ENCODE measurements at places on chromosomes 6 and 20.

DNA sequence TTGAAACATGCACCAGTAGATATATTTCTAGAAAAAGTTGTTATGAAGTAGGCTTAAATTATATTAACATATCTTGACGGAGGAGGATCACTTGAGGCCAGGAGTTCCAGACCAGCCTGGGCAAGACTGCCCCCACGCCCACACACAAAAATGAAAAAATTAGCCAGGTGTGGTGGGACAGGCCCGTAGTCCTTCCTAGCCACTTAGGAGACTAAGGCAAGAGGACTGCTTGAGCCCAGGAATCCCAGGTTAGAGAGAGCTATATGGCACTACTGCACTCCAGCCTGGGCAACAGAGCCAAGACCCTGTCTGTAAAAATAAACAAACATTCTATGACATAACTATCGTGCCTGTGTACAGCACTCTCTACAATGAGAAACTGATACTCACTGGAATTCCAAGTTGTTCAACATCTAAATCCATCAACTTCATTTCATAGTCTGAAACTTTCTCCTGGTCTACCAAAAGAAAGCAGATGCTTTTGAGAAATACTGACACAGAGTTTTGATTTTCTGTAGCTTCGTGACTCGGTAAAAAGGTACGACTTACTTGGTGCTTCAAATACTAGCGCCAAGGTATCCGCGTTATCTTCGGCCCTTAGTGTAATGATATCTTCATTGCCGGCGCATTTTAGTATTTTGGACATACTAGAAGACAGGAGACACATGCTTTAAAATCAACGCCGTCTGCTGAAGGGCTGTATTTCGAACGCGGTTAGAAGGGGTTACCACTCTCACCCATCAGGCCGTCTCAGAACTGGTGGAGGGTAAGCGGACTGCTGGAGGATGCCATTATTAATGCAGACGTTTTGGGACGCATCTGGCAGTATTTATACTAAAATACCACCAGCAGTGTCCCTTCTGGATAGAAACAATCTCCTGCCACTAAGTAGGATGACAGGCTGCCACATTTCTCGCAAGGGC, 1.3 kb downstream of the PCNA start:
- DNase-seq: no peak
- peaks cover 45% of the 10 kb centered on the region for H3K36me3 ChIP-seq
- H3K4me1 ChIP-seq: no peaks in the 10 kb centered on the region
- H3K4me3 ChIP-seq: peak overlapping the region; percentile 100
- H3K27me3 ChIP-seq: no peaks in the 10 kb centered on the region

DNA sequence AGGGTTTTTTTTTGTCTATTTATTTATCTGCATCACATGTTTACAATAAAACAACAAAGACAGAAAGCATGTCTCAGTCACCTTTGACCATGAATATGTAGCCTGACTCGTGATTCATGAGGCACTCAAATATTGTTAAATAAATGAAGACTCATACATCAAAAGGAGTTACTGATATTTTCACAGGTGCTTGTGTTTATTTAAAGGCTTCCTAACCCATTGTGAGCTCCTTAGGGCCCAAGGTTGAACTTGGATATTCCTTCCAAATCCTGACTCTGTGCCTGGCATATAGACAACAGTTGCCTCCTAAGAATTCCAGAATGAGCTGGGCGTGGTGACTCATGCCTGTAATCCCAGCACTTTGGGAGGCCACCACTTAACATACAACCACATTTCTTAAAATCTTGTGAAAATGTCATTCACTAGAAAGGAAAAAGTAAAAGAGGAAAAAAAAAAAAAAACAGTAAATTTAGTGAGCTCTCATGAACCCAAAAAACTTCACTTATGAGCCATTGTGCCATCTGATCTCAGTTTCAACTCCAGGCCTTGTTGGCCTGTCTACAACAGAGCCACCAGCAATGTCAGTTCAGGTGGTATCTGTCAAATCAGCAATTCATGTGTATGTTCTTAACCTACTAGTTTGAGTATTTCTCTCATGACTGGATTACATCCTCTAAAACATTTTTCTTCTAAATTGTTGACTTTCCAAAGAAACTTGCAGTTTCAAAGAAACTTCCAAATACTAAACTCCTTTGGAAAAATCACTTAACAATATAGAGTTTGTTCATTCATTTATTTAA, 162.7 kb upstream of the MARCKS start:
- H3K27me3 ChIP-seq: no peaks in the 10 kb centered on the region
- H3K4me3 ChIP-seq: no peak overlapping the region
- no peaks in the 10 kb centered on the region for H3K4me1 ChIP-seq
- no peak for DNase-seq
- H3K27ac ChIP-seq: no peak overlapping the region

GRCh38 chr6:33984466-33985312, 161.2 kb downstream of the GRM4 start:
- H3K27ac ChIP-seq: no peak overlapping the region
- no peak overlapping the region for H3K4me3 ChIP-seq
- no peaks in the 10 kb centered on the region for H3K36me3 ChIP-seq
- peaks cover 18% of the 10 kb centered on the region for H3K4me1 ChIP-seq
- peak; percentile 44 for DNase-seq

DNA sequence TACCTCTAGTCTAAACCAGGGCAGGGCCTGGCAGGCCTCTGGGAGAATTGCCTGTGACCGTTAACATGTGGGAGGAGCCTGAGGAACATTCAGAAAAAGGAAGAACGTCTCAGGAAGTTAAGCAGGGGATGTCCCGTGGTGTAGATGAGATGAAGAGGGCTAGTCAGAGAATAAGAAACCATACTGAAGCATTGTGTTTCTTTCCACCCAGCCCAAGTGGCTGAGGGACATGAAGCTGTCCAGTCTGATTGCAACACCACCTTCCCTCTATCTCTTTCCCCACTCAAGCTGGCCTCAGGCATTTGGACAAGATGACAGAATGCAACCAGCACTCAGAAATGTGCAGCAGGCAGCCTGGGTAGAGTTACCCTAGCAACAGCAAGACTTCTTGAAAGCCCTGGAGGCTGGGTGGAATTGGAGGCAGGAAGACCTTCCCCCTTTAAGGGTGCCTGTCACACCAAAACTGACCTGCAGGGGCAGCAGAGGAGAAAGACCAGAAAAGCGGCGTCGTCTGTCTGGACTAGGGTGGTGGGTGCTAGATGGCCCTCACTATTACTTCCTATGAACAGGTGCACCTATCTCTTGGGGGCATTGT, 186.1 kb downstream of the UNC5CL start:
- no peaks in the 10 kb centered on the region for H3K4me1 ChIP-seq
- H3K36me3 ChIP-seq: no peaks in the 10 kb centered on the region
- DNase-seq: peak; percentile 85
- H3K27ac ChIP-seq: no peak overlapping the region
- H3K27me3 ChIP-seq: no peaks in the 10 kb centered on the region
- H3K4me3 ChIP-seq: no peak overlapping the region

DNA sequence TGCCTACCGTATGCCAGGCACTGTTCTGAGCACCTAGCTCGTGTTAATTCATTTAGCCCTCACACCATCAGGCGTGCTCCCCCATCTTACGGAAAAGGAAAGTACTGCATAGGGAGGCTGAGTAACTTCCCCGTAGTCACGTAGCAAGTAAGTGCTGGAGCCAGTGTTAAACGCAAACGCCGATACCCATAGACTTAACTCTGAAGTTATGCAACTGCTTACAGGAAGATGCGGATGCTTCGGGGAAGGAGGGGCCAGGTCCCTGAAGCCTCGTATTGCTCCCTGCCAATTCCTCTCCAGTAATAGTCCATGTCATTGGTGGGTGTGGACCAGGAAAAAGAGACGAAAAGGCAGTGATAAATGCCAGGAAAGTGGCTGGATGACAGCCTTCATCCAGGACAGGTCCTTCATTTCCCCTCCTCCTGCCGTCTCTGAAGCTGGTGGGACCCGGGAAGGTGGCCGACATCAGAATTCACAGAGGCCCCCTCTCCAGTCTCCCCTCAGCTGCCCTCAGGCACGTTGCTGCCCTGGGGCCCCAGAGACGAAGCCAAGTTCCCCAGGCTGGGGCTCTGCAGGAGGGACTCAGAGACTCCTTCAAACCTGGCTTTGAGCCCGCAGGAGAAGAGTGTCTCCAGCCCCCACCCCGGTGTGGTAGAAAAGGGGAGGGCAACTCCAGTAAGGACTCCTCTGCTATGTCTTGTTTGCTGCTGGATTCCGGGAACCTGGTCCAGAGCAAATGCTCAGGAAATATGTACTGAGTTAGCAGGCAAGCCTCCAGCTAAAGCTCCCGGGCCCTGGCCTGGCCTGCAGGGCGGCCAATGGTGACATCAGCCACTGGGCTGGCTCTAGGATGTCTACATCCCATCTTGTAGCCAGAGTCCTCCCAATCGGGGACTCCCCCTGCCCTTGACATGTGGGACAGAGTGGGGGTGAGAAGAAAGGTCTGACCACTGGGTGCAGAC, 37.8 kb downstream of the RAB44 start:
- H3K36me3 ChIP-seq: no peaks in the 10 kb centered on the region
- H3K4me1 ChIP-seq: no peaks in the 10 kb centered on the region
- H3K4me3 ChIP-seq: no peak overlapping the region
- no peak for DNase-seq
- no peak overlapping the region for H3K27ac ChIP-seq

DNA sequence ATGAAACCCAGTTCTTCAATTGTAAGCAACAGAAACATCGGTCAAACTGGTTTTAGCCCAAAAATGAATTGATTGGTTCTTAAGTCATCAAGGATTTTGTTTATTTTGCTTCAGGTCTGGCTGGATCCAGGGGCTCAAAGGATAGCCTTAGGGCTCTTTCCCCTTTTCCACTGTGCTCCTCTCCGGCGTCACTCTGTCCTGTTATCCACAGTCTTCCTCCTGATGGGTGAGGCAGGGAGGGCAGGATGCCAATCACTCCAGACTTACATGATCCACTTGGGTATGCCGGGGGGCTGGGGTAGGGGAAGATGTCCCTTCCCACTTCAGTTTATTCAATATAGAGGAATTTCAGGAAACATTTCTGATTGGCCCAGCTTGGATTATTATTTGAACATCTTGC, 40.0 kb downstream of the PLAGL2 start:
- H3K27me3 ChIP-seq: no peaks in the 10 kb centered on the region
- no peaks in the 10 kb centered on the region for H3K4me1 ChIP-seq
- DNase-seq: no peak
- no peak overlapping the region for H3K27ac ChIP-seq
- no peak overlapping the region for H3K4me3 ChIP-seq

DNA sequence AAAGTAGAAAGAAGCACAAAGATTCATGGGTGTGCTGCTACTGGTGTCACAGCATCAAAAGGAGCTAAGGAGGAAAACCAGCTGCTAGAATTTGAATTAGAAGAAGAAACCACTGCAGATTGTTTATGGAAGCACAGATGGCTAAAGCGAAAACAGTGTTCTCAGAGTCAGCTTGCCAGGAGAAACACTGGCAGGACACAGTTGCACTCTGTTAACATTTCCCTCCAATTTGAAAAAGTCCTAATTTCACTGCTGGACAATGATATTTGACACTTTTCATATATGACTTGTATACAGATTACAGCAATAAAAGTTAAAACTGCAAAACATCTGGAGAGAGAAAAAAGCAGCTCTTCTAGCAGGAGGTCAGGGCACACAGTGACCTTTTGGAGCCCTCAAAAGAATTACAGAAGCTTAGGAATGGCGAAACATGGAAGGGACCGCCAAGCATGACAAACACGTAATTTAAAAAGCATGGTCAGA, 314.5 kb downstream of the COL12A1 start:
- no peak overlapping the region for H3K4me3 ChIP-seq
- DNase-seq: no peak
- no peaks in the 10 kb centered on the region for H3K27me3 ChIP-seq
- no peak overlapping the region for H3K27ac ChIP-seq
- H3K4me1 ChIP-seq: no peaks in the 10 kb centered on the region

DNA sequence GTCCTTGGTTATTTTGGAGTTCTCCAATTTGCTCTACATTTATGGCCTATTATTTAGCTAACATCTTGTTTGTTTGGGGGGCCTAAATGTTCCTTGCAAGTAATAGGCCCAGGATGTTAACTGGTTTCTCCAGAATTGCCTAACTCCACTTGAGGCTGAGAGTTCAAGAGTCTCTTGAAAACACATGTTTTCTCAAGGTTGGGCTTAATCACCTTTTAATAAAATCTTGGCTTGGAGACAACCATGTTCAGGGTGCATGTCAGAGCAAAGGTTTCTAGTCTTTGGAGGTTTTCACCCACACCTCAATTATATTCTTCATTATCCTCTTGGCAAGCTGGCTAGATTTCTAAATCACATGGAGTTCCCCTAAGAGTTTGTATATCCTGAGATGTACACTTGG, 54.2 kb downstream of the KLHL31 start:
- no peak for DNase-seq
- H3K27me3 ChIP-seq: no peaks in the 10 kb centered on the region
- no peak overlapping the region for H3K27ac ChIP-seq
- H3K36me3 ChIP-seq: no peaks in the 10 kb centered on the region
- H3K4me1 ChIP-seq: no peaks in the 10 kb centered on the region

DNA sequence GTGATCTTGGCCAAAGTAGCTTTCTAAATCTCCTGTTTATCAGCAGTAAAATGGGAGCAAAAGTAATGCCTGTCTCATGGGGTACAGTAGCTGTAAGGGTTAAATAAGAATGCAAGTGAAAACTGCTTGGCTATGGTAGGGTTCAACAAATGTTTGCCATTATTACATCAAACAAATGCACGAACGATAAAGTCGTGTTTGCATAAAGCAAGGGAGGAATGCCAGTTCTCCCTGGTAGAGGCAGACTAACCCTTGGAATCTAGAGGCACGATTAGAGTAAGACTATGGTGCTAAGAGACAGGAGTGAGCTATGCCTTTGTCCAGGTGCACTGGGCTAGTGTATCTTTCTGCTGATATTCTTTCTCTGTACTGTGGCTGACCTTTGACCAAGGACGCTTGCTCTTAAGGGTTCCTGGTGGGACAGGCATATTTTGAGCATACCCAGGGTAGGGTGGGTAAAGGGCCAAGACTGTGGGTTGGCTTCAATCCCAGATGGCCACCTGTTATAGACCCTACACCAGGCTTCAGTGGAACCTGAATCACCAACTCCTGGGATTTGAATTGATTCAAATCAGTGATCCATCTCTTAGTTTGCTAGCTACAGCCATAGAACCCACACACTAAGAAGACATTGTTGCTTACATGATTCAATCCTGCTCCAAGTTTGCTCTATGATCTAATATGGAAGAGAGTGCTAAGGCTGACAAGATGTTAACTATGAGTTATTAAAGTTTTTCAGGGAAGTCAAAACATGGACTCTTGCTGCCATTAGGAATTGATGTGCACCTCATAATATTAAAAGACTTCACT, 139.9 kb downstream of the CCDC170 start:
- DNase-seq: no peak
- H3K27me3 ChIP-seq: no peaks in the 10 kb centered on the region
- H3K27ac ChIP-seq: no peak overlapping the region
- no peaks in the 10 kb centered on the region for H3K4me1 ChIP-seq

DNA sequence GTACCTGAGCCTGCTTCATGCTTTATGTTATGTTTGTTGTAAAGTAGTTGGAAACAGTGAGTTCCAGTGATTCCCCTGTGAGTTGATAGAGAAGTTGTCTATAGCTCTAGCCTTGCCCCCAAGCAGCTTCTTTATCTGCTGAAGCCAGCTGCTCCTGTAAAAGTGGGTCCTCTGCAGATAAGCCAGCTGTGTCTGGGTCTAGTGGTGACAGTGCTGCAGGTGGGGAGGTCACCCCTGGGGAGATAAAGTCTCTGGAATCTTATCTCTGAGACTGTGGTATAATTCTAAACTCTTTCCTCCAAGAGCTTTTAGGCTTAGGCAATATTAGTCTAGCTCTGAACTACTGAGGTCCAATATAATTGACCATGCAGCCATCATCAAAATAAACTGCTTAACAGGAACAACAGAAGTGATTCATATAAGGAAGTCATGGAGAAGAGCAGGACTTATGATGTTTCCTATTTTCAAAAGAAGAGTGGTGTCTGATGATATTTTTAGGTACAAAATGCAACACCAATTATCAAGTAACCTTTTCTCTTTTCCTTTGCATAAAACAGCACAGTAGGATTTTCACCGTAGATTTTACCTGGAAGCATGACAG, 44.2 kb upstream of the TMEM217 start:
- no peak overlapping the region for H3K4me3 ChIP-seq
- peaks cover 52% of the 10 kb centered on the region for H3K36me3 ChIP-seq
- H3K27me3 ChIP-seq: no peaks in the 10 kb centered on the region
- H3K27ac ChIP-seq: no peak overlapping the region
- H3K4me1 ChIP-seq: peaks cover 4% of the 10 kb centered on the region
